T-helper 2 cell treated with Interferon-gamma antibody and Interleukin-4, amounts not matched to agents 5 μg/mL and 100 μg/mL, for 36 hours (primary cell): ENCODE measurements at places on chromosomes 12 and 14.

GRCh38 chr12:40511341-40511740, 180.9 kb upstream of the CNTN1 start:
- no peak for DNase-seq
- H3K27me3 ChIP-seq = no peaks in the 10 kb centered on the region
- no peak overlapping the region for H3K27ac ChIP-seq
- H3K36me3 ChIP-seq = no peaks in the 10 kb centered on the region
- H3K4me1 ChIP-seq = no peaks in the 10 kb centered on the region

- H3K4me1 ChIP-seq = no peaks in the 10 kb centered on the region
- H3K27me3 ChIP-seq = no peaks in the 10 kb centered on the region
- peaks cover 4% of the 10 kb centered on the region for H3K36me3 ChIP-seq
- no peak for DNase-seq
- H3K4me3 ChIP-seq = no peak overlapping the region
These were observed 52.6 kb upstream of the STRN3 start for GRCh38 chr14:31078766-31079165.

DNA sequence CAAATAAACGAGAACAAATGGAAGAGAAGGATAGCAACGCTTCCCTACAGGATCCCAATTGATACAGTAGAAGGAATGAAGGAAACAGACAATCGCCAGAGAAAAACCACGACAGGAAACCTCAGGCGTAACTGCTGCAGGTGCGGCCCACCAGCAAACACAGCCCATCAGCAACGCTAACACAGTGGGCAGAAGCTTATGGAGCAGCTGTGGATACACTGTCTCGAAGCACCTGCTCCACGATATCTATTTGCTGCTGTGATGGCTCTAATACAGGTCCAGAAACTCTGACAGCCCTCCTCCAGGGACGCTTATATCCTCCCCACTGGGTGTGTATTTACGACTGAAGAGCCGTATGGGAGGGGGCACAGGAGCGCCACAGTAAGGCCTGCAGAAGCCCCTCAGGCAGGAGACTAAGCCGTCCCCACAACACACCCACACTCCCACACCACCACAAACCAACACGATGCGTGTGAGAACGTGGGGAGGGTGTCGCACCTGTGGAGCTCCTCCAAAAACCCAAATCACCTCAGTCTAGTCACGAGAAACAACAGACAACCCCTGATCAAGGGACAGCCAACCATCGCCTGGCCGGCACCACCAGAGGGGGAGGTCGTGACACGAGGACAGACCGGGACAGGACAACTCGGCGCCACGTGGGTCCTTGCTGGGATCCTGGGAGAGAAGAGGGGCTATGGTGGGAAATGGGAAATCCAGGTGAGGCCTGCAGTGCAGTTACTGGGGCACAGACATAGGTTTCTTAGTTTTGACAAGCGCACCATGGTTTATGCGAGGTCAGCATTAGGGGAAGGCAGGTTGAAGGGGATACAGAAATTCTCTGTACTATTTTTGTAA, 24.0 kb downstream of the POLE start:
- no peaks in the 10 kb centered on the region for H3K27me3 ChIP-seq
- H3K36me3 ChIP-seq = peaks cover 67% of the 10 kb centered on the region
- H3K4me3 ChIP-seq = peak overlapping the region; percentile 46
- H3K4me1 ChIP-seq = peaks cover 12% of the 10 kb centered on the region
- peak overlapping the region; percentile 43 for H3K27ac ChIP-seq

GRCh38 chr14:53090853-53091252, 62.3 kb downstream of the DDHD1 start:
- no peak for DNase-seq
- no peaks in the 10 kb centered on the region for H3K27me3 ChIP-seq
- peaks cover 26% of the 10 kb centered on the region for H3K4me1 ChIP-seq

GRCh38 chr14:69820991-69821390, 23.9 kb upstream of the SLC10A1 start:
- H3K4me3 ChIP-seq = no peak overlapping the region
- H3K36me3 ChIP-seq = no peaks in the 10 kb centered on the region
- peaks cover 1% of the 10 kb centered on the region for H3K4me1 ChIP-seq
- no peak overlapping the region for H3K27ac ChIP-seq

DNA sequence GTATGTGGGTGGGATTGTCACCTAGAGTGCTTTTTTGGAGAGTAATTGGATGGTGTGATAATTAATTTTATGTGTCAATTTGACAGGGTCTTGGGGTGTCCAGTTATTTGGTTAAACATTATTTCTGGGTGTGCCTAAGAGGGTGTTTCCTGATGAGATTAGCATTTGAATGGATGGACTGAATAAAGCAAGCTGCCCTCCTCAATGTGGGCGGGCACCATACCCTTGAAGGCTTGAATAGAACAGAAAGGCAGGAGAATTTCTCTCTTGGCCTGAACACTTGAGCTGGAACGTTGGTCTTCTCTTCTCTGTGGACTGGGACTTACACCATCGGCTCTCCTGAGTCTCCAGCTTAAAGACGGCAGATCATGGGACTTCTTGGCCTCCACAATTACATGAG, 28.8 kb upstream of the TCL1B start:
- no peak overlapping the region for H3K4me3 ChIP-seq
- H3K4me1 ChIP-seq = peaks cover 3% of the 10 kb centered on the region
- H3K27ac ChIP-seq = no peak overlapping the region

- H3K4me3 ChIP-seq = peak overlapping the region; percentile 71
- H3K36me3 ChIP-seq = peaks cover 39% of the 10 kb centered on the region
- no peaks in the 10 kb centered on the region for H3K27me3 ChIP-seq
- DNase-seq = peak; percentile 34
These were observed 11.0 kb downstream of the ORAI1 start for GRCh38 chr12:121637231-121637914.

DNA sequence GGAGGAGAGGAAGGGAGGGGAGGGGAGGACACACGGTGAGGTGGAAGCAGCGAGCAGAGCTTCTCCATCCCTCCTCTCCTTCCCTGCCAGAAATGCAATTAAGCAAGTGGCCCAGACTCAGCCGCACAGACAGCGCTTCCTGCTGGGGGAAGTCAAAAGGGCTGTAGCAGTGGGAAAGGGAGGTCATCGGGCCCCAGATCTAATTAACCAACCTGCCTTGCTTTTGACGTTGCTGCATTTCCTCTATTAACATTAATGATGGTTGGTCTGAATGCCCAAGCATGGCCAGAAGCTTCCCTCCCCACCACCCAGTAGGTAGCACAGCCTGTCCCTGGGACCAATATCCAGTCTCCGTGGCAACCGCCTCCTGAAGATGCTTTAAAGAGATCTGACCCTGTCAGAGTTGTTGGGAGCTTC, 4.6 kb upstream of the NGB start:
- no peaks in the 10 kb centered on the region for H3K36me3 ChIP-seq
- no peaks in the 10 kb centered on the region for H3K4me1 ChIP-seq
- DNase-seq = no peak
- no peak overlapping the region for H3K4me3 ChIP-seq
- H3K27me3 ChIP-seq = peaks cover 23% of the 10 kb centered on the region

- H3K36me3 ChIP-seq = no peaks in the 10 kb centered on the region
- no peaks in the 10 kb centered on the region for H3K4me1 ChIP-seq
- H3K27me3 ChIP-seq = peaks cover 42% of the 10 kb centered on the region
These were observed 85.8 kb upstream of the BCAT1 start for GRCh38 chr12:25034676-25035075.

DNA sequence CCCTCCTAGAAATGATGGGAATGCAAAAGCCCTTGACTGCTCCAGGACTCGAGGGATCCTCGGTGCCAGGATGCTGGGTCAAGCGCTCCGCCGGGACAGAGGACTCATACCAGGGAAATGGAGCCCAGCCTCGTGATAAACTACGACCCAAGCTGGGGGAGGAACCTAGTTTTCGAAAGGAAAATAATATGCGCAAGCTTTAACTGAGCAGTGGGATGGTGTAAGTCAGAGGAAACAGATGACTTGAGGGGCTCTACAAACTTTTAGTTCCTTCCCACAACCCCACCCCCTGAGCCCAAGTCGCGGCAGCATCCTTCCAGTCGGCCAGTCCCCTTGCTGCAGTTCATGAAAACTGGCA, 654 bp upstream of the SUPT16H start:
- peaks cover 34% of the 10 kb centered on the region for H3K36me3 ChIP-seq
- H3K4me3 ChIP-seq = peak overlapping the region; percentile 98
- no peak for DNase-seq
- H3K4me1 ChIP-seq = peaks cover 26% of the 10 kb centered on the region
- no peaks in the 10 kb centered on the region for H3K27me3 ChIP-seq

GRCh38 chr14:29741909-29742401, 185.7 kb downstream of the PRKD1 start:
- H3K27ac ChIP-seq = no peak overlapping the region
- no peaks in the 10 kb centered on the region for H3K36me3 ChIP-seq
- H3K4me1 ChIP-seq = no peaks in the 10 kb centered on the region
- DNase-seq = no peak
- H3K27me3 ChIP-seq = no peaks in the 10 kb centered on the region

DNA sequence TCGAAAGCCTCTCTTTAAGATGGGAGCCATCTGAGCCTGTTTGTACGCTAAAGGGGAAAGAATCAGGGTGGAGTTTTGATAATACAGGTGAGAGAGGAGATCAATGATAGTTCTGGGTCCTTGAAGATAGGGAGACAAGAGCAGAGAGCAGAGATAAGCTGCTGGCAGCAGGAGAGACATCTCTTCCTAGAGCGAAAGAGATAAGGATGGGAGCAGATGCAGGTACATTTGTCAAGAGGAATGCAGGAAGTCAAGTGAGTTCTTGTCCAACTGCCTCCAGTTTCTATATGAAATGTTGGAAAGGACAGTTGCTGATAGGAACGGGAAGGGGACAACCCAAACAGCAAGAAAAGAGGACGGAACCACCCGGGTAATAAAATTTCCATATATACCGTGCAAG, 24.7 kb upstream of the HIF1A start:
- DNase-seq = no peak
- no peaks in the 10 kb centered on the region for H3K36me3 ChIP-seq
- no peaks in the 10 kb centered on the region for H3K27me3 ChIP-seq
- no peak overlapping the region for H3K27ac ChIP-seq
- peaks cover 15% of the 10 kb centered on the region for H3K4me1 ChIP-seq

GRCh38 chr12:31732926-31733548, 4.2 kb upstream of the AMN1 start:
- H3K4me3 ChIP-seq = no peak overlapping the region
- H3K4me1 ChIP-seq = peaks cover 44% of the 10 kb centered on the region
- H3K27ac ChIP-seq = peak overlapping the region; percentile 66
- H3K36me3 ChIP-seq = peaks cover 20% of the 10 kb centered on the region

DNA sequence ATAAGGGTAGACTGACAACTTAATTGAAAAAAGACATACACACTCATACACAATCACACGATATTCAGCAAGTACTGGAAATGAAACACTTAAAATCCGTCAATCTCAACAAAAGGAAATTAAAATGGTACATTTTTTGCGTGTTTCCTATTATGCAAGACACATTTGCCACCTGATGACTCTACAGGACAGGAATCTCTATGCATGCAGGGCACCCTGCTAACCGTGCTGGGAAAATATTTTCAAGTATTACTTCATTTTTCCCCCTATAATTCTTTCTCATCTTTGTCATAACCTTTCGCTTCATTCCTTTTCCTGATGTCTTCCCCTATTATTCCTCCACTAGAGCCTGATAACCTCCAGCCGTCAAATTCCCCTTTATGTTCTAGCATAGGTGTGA, 150.2 kb downstream of the TMEM132D start:
- H3K4me1 ChIP-seq = no peaks in the 10 kb centered on the region
- H3K36me3 ChIP-seq = no peaks in the 10 kb centered on the region
- H3K4me3 ChIP-seq = no peak overlapping the region

GRCh38 chr12:93022603-93023340, 93.7 kb upstream of the EEA1 start:
- no peak for DNase-seq
- H3K4me3 ChIP-seq = no peak overlapping the region
- H3K27me3 ChIP-seq = no peaks in the 10 kb centered on the region
- no peaks in the 10 kb centered on the region for H3K36me3 ChIP-seq
- H3K4me1 ChIP-seq = no peaks in the 10 kb centered on the region
